ENCODE measurements at places on chromosomes 13 and 19. TPM values are rescaled to one million over a fixed set of nuclear protein-coding genes. Genes with fewer than 3 reads are reported as not detected.

DNA sequence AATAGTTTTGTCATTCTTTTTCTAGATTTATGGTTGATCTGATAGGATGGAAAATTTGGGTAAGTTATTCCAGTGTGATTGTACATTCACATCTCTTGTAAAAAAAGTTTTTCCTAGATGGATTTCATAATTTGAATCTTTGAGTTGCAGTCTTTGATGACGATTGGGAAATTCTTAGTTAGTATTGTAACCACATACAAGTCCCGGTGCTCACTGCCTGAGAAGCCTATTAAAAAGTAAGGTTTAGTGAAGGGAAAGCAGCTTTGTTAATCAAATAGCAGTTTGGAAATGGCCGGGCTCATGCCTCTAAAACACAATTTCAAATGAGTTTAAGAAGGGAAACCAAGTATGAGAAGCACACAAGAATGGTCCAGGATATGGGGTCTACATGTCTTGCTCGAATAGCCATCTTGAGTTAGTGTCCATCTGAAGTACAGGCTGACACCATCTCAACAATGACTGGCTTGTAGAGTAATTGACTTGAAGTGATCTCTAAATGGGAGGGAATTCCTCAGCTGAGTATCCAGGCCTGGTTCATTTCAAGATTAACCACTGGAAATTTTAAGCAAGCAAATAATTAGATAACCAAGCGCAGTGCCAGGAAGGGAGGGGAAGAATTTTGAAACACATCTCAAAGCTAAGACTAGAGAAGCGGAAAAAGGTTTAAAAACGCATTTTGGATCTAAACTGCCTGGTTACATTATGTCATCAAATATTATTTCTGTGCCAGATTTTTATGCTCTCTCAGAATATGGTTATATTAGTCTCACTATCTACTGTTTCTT lies 1145.6 kb upstream of the MIR17HG start:
- DNase-seq = no peak

DNA sequence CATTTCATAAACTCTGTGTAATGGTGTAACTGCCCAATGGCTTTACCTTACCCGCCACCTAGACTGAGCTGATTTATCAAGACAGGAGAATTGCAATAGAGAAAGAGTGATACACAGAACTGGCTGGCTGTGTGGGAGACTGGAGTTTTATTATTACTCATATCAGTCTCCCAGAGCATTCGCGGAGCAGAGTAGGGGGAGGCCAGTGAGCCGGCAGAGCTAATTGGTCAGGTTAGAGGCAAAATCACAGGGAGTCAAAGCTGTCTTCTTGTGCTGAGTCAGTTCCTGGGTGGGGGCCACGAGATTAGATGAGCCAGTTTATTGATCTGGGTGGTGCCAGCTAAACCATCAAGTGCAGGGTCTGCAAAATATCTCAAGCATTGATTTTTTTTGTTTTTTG lies 23.4 kb upstream of the SLITRK1 start:
- no peak for DNase-seq

The C19orf47 gene
- 9.2 TPM for total RNA-seq

DNA sequence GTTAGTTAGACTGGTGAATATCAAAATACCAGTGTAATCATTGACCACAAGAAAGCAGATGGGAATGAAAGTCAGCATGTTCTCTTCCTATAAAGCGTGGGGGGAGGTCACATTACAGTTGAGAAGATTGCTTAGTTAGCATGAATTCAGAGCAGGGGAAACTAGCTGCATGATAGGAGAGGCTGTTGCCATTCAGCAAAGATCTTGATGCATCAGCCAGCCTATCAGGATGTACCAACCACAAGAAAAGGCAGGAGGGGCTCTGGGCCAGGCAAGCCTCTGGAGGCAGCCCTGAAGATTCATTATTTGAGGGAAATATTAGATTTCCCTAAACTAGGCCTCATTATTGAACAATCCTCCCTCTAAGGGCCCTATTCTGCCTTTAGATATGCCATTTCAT lies 5.0 kb upstream of the MTMR6 start:
- DNase-seq = no peak

Data from dermis blood vessel endothelial cell (primary cell).